ENCODE measurements at places on chromosomes 12 and 14. TPM values are rescaled to one million over a fixed set of nuclear protein-coding genes. Genes with fewer than 3 reads are reported as not detected.

GRCh38 chr12:86193931-86194330 lies 62.3 kb downstream of the MGAT4C start:
- no peak for DNase-seq

EGLN3 gene
- polyA plus RNA-seq, result 23.4 TPM

DNA sequence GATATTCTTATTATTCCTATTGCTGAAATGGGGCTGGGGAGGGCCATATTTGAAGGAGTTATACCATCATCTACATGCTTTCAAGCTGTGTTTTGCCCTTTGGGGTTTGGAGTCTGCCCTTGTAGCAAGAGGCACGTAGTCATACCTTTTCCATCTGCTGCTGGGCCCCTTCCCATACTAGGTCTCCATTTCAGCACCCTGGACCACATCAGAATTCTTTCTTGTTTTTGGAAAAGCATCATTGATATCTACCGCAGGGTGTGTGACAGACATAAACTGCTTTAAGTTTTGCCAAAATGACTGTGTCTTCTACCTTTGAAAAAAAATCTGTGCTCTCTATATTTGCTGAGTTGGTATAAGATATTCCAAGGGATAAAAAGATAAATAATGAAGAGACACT lies 12.3 kb upstream of the DUSP6 start:
- no peak for DNase-seq

NPFF gene
- not detected for polyA plus RNA-seq

- DNase-seq, result no peak
These were observed 35.9 kb downstream of the CD9 start for GRCh38 chr12:6235906-6236640.

TSHR gene
- polyA plus RNA-seq, result 0.31 TPM

Measured in brain (organoid and tissue), 16 donors.